ENCODE measurements at places on chromosomes 7 and 10. TPM values are rescaled to one million over a fixed set of nuclear protein-coding genes. Genes with fewer than 3 reads are reported as not detected.
A peak's percentile ranks its signal among the peaks of the same experiment; 100 is the strongest.

- no peak for DNase-seq
These were observed 7.9 kb upstream of the C10orf120 start for GRCh38 chr10:122707535-122707934.

The CDC14C gene
- not detected for total RNA-seq

The WIPF3 gene
- not detected for total RNA-seq

- DNase-seq: no peak
These were observed 124.9 kb upstream of the CTTNBP2 start for GRCh38 chr7:117997862-117998825.

The H2BK1 gene
- total RNA-seq: not detected

The CLDN4 gene
- total RNA-seq: 0.16 TPM

DNA sequence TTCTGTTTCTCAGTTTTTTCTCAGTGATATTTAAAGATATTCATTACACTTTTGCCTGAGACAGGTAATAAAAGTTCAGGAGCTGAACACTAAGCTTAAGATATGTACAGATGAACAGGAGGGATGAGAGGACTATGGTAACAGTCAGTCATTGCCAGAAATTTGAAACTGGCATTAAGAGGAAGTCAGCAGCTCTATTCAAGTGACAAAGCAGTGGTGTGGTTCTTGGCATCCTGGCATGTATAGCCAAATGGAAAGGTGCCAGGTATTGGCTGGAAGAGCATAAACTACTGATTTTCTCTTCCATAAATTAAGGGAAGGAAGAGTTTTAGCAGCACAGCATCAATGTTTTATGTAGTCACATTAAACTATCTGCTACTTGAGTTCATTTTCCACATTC is 22.7 kb downstream of the HOXA1 start:
- no peak for DNase-seq

DNA sequence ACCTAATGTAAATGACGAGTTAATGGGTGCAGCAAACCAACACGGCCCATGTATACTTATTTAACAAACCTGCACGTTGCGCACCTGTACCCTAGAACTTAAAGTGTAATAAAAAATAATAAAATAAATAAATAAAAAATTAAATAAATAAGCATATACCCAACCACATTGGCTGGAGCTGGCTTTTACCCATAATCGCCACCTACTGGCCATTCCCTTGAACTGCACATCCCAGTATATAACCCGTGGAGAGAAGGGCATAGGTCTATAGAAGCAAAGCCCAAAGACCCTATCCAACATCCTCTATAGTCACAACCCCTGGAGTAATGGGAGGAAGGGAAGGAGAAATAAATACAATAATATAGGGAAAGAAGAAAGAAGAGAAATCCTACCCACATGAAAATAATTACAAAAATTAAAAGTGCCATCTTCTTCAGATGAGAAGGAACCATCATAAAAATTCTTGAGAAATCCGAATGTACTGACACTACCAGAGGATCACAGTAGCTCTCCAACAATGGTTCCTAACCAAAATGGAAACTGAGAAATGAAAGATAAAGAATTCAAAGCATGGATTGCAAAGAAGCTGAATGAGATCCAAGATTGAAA is 65.6 kb downstream of the TWIST1 start:
- DNase-seq: peak; percentile 54

DNA sequence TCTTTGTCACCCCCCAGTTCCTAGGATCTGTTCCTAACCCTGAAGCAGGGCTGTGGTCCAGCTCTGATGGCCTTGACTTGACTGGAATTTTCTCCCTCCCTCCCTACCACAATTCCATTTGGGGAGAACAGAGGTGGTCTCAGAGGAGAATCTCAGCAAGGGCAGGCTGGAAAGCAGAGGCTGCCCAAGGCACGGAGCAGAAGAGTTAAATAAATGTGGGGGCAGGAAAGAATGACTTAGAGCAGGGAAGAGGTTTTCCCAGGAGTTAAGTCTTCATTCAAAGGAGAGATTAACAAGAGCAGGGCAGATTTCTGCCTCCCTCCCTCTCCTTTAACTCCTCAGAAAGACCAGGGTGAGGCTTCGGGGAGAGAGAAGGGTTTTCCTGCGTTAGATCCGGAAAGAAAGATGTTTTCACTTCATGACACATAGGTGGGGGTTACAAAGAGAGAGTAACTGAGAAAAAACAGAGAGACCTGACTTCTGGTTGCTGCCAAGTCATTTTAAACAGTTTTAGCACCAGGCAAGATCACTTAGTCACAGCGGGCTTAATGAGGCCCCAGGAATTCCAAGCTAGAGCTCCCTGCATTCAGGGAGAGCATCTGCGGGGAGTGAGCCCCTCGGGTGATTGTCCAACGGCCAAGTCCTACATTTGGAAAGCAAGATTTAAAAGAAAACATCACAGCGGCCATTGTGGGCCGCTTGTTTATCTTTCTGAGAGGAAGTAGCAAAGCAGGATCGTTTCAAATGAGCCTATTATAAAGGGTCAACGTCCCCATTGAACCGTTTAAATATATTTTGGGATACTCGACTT is 78.7 kb downstream of the ARHGAP22 start:
- no peak for DNase-seq

DNA sequence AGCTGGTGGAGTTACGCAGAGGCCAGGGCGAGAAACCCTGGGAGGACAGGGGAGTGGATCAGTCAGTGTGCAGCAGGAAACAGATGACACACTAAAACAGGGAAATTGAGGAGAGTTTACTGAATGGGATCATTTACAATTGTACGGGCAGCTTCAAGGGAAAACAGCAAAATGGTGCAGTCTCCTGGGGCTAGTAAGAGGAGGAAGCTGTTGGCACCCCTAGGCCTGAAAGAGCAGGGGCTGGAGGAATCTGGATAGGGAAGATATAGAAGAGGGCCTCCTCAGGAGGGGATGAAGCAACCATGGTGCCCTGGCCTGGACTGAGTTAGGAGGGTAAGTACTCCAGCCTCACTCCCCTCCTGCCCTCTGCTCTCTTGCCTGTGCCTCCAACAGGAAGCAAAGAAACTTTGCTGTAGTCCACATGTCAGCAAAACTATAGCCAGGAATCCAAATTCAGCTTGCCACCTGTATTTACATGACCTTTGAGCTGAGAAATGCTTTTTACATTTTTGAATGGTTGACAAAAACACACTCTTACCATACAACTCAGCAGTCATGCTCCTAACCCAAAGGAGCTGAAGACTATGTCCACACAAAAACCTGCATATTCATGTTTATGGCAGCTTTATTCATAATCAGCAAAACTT is 52.3 kb upstream of the OPN4 start:
- DNase-seq: no peak

The NUTM2E gene
- total RNA-seq: 0.11 TPM

DNA sequence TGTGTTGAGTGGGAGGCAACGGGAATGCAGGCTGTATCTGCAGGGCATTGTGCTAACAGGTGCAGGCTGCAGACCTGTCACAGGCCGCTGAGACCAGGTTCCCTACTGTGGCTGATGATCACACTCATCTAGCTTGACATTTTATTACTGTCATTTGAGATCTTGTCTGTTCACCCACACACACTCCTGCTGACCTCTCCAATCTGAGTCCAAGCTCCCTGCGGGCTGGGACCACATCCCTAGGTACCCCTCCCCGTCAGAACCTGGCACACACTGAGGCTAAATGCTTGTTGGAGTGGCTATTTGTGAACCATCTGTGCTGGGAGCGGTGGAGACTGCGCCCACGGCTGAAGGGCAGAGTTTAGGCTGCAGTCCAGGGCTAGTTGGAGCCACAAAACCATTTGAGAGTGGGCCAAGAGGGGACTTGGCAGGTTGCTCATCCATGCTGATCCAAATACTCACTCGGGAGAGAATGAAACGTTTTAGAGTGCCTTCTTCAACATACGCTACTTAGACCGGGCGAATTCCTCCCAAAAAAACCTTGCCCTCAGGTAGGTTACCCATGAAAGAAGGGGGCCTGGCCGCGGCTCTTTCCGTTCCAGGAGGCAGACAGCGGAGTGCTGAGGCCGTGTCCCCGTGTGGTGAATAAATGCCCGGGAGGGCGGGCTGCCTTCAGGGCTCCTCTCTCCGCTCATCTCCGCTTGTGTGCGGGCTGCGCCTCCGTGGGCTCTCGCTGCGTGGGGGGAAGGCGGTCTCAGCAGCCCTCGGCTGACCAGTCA is 164.4 kb downstream of the RGS10 start:
- DNase-seq: no peak

DNA sequence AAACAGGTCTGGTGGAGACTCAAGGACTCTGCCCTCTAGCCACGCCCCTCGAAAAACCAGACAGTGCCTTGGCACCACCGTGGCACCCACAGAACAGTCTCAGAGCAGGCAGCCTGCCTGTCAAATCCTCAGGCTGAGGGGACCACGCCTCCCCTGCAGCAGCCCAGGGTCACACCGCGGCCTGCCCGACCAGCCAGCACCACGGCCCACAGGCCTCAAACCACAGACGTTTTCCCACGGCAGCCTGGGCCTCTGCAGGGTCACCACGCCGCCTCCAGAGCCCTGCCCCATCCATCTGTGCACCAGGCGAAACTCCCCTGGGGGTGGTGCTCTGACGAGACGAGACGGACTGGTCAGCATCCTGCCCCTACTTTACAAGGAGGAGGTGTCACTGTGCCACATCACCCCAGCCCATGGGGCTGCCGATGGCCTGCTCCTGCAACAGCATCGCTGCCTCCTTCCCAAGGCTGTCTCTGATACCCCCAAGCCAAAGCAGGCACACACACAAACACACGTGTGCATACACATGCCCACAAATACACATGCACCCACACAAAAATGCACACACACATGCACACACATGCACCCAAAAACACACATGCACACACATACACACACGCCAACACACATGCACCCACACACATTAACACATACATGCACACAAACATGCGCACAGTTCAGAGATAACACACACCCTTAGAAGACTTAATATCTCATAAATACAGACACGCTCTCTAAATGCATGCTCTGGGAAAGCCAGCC is 24.6 kb downstream of the PAPOLB start:
- DNase-seq: no peak

GRCh38 chr10:97752956-97753355 is 16.0 kb downstream of the ZFYVE27 start:
- no peak for DNase-seq

GRCh38 chr10:43230101-43230908 is 36.6 kb downstream of the RASGEF1A start:
- peak; percentile 3 for DNase-seq

GRCh38 chr7:158443688-158444483 is 143.7 kb downstream of the PTPRN2 start:
- no peak for DNase-seq

- DNase-seq: no peak
These were observed 3.7 kb downstream of the PLPP4 start for GRCh38 chr10:120460776-120461175.

DNA sequence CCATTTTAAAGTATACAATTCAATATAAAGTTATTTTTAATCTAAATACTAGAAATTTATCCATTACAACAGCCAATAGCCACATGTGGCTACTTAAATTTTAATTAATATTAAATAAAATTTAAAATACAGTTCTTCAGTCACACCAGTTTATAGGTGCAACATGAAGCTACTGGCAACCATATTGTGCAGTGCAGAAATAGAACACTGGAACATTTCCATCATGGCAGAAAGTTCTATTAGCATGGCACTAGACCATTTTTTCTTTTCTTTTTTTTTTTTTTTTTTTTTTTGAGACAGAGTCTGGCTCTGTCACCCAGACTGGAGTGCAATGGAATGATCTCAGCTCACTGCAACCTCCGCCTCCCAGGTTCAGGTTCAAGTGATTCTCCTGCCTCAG is 5.2 kb upstream of the ASCC1 start:
- no peak for DNase-seq

- peak; percentile 34 for DNase-seq
These were observed 124.4 kb downstream of the TACC2 start for GRCh38 chr10:122113161-122113944.

DNA sequence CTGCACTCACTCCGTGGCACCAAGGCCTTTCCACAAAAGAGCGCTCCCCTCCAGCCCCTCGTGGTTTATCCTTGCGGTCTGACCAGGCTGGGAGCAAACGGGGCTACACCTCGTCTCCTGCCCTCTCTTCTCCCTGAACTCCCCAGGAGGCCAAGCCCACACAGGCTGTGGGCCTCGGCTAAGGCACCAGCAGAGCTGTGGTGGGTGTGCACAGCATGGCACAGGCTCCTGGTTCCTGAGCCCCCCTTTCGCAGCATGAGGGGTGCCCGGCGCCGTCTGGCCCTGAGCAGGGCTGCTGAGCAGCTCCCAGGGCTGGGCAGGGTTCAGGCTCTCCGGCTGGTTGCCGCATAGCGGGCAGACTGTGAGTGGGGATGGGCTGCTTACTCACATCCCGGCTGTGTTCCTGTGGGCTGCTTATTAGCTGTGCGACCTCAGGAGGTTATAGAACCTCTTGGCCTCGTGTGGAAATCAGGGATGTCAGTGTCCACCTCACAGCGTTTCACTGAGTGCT is 90.4 kb downstream of the ZMIZ1 start:
- DNase-seq: no peak

DNA sequence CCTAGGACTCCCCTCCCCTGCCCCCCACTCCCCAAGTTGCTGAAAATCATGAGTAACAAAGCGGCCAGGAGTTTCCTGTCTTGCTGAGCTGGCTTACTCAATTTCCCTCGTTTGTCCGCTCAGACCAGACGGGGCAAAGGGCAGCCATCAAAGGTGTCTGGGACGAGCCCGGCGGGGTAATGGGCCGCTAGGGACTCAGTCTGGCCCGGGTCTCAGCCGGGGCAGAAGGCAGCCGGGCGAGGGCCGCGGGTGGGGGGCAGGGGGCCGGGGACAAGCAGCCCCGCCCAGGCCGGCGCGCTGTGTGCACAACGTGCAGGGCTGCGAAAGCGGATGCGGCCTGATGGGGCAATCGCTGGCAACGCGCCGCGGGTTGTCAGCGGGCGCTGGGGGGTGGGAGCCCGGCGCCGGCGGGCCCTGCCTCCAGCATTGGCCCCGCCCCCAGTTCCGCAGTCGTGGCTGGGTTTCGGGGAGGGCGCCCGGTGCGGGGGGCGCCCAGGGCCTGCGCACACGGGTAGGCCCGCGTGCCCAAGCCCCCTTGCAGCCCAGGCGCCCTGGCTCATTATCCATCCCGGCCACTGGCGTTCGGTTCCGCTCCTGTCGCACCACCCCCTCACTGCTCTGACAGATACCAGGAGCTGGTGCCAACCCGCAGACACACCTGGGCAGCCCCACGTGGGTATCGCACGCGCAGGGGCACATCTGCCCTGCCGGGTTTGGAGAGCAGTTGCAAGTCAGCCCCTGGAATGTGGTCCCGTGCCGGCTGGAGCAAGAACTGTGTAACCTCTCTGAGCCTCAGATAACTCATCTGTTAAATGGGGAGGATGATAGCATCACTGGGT is 35.1 kb downstream of the DNAJB12 start:
- peak; percentile 95 for DNase-seq

Measured in activated CD4-positive, alpha-beta T cell treated with anti-CD3 and anti-CD28 coated beads for 36 hours (primary cell).